ENCODE measurements at places on chromosomes 12 and 14. TPM values are rescaled to one million over a fixed set of nuclear protein-coding genes. Genes with fewer than 3 reads are reported as not detected.
A peak's percentile ranks its signal among the peaks of the same experiment; 100 is the strongest.

DNA sequence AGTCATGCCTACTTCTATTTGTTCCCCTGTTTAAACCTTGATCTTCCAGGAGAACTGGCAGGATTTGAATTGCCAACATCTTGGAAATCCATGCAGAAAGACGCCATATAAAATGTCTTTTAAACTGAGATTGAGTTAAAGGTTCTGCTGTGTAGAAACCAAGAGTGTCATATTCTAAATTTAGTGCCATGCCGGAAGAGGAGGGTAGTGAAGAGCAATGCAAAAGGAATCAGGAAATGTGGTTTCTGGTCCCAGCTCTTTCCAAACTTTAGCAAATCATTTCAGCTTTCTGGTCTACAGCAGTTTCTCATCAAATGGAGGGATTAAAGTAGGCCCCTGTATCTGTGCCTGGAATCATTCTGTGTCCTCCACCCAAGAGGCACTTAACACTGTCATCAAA lies 85.7 kb downstream of the BTG1 start:
- peak; percentile 84 for DNase-seq

- DNase-seq = peak; percentile 23
Observed at GRCh38 chr14:101101456-101102056, 198.0 kb upstream of the RTL1 start.

The IPO4 gene
- total RNA-seq = 44.0 TPM

DNA sequence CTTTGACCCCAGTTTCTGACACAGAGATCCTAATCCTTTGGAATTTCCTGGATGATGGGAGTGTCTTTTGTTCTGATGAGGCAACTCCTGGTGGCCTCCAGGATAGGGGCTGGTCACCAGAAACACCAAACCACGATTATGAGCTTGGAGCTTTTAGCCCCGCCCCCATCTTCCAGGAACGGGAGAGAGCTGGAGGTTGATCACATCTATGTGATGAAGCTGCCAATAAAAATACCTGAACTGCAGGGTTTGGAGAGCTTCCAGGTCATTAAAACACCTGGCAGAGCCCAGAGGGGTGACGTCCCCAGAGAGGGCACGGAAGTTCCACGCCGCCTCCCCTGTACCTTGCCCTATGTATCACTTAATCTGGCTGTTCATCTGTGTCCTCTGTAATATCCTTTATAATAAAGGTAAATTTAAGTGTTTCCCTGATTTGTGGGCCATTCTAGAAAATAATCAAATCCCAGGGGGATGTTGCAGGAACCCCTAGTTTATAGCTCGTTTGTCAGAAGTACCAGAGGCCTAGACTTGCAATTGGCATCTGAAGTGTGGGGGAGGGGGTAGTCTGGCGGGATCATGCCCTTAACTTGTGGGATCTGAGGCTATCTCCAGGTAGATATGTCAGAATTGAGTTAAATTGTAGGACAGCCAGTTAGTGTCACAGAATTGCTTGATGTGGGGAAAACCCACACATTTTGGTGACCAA lies 21.2 kb downstream of the APPL2 start:
- DNase-seq = no peak

DNA sequence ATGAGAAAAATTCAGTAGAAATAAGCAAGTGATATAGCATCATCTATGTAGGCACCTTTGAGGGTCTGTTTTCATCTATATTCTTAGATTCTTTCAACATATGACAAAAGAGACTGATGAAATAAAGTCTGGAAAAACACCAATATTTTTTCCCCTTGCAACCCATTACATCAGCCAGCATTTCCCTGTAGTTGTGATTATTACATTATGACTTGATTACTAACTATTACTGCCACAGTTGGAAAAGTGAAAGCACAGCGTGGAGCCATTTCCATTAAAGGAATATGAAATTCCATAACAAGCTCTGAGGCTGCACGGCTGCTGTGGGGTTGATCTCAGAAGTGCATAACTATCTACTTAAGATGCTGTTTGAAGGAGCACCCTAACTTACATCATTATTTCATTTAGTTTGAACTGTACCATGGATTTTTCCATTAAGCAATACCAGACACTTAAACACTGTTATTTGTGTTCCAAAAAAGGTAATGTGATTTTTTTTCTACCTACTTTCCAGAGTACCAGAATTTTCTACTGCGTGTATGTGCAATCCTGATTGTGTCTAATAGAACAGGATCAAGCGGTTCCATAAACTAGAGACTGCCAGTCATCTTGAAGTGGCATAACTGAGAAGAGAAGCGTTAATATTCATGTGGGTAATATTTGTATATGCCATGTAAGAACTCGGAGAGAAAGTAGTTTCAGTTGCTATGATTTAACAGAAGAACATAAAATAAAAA lies 405.5 kb downstream of the MDGA2 start:
- peak; percentile 4 for DNase-seq

The TPH2 gene
- total RNA-seq = not detected

DNA sequence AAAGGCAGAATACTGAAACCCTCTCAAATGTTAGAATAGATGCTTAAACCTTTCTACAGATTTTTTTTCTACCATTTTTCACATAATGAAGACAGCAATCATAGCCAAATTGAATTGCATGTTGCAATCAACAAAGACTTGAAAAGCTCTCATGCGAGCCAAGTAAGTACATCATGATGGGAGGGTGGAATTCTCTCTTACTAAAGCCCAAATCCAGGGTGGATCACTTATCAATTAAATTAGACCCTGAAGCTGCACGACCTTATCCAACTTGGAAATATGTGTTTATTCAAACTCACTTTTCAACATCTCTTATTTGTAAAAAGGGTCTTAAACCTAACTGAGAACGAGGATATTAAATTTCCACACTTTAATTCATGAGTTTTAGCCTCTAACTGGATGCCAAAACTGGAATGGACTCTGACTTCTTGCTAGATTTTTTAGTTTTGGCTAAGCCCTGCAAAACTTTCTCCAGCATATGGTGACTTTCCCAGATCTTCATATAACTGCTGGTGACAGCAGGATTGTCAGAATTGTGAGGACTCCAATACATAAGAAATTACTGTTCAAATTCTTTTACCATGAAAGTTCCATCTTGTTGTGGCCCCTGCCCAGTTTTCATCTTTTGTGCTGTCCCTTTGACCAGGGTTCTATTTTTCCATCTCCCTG lies 53.6 kb downstream of the HECTD4 start:
- peak; percentile 33 for DNase-seq

GRCh38 chr12:46661110-46661845 lies 164.5 kb downstream of the SLC38A4 start:
- peak; percentile 95 for DNase-seq

- DNase-seq = no peak
Observed at GRCh38 chr12:93782853-93783252, 105.7 kb downstream of the CRADD start.

The TXNRD1 gene
- 350 TPM for total RNA-seq

- DNase-seq = no peak
Observed at GRCh38 chr14:81980601-81981306, 447.1 kb upstream of the SEL1L start.
